B cell (primary cell): ENCODE measurements at places on chromosomes 12 and 14. TPM values are rescaled to one million over a fixed set of nuclear protein-coding genes. Genes with fewer than 3 reads are reported as not detected.

Gene BEGAIN
- 0.32 and 4.9 TPM in 2 replicates for polyA plus RNA-seq

Gene TAS2R50
- 0.28 and 0.46 TPM in 2 replicates for polyA plus RNA-seq

Gene ZC2HC1C
- 0.21 TPM in 1 of 2 replicates, not detected in the other for polyA plus RNA-seq

Gene IFNG-AS1
- polyA plus RNA-seq = 1.8 and 5.5 TPM in 2 replicates

Gene KRT3
- polyA plus RNA-seq = not detected in 2 replicates

Gene DBX2
- not detected in 2 replicates for polyA plus RNA-seq

Gene IKBIP
- polyA plus RNA-seq = 1.7 and 3.1 TPM in 2 replicates

Gene ANO2
- not detected in 2 replicates for polyA plus RNA-seq

Gene BIN2
- polyA plus RNA-seq = 100 and 101 TPM in 2 replicates

DNA sequence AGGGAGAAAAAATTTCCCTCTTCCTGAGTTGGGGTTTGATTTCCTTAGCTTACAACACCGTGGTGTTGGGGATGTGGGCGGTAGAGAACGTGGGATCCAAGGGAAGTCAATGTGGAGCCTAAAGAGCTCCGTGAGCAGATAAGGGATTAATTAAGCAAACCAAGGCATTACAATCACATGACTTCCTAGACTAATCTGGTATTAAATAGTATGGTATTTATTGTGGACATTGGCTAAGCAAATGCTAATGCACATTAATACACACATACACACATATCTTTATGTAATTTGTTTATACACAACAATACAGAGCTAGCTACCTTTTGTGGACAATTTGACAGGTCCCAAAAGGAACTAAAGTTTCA, 791 bp upstream of the RNF41 start:
- DNase-seq = no peak

GRCh38 chr12:93484315-93484981, 17.1 kb downstream of the MRPL42 start:
- no peak for DNase-seq

- DNase-seq = no peak
These were observed 3.2 kb downstream of the AJUBA start for GRCh38 chr14:22978981-22979671.

DNA sequence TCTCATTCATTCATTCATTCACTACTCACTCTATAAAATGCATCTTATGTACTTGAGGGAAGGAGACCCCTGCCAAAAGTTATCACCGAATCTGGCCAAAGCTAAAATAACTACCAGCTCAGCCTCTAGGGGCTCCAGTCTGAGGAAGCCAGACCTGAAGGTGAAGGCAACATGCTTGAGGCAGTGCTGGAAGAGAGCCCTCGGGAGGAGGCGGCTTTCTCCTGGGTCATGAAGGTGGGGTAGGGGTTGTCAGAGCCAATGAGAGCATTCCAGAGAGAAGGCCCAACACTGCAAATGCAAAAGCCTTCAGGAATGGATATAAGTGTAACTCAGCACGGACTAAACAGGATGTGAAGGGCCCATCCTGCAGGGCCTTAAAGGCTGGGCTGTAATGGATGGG, 62.4 kb downstream of the GSC start:
- no peak for DNase-seq

GRCh38 chr12:47356129-47356700, 276.5 kb upstream of the AMIGO2 start:
- DNase-seq = peak; percentile 93

GRCh38 chr12:65039301-65039700, 81.8 kb downstream of the WIF1 start:
- no peak for DNase-seq

- no peak for DNase-seq
These were observed 23.1 kb upstream of the IL22 start for GRCh38 chr12:68276402-68276930.

DNA sequence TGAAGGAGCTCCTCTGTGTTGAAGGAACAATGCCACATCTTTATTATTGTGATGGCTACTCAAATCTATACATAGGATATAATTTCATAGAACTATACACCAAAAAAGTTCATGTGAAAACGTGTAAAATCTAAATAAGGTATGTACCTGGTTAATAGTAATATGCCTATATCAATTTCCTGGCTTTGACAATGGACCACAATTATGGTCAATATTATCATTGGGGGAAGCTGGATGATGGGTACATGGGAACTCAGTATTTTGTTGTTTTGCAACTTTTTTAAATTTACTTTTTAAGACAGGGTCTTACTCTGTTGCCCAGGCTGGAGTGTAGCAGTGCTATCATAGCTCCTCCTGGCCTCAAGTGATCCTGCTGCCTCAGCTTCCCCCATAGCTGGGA, 270.7 kb downstream of the TMEM132C start:
- DNase-seq = no peak

DNA sequence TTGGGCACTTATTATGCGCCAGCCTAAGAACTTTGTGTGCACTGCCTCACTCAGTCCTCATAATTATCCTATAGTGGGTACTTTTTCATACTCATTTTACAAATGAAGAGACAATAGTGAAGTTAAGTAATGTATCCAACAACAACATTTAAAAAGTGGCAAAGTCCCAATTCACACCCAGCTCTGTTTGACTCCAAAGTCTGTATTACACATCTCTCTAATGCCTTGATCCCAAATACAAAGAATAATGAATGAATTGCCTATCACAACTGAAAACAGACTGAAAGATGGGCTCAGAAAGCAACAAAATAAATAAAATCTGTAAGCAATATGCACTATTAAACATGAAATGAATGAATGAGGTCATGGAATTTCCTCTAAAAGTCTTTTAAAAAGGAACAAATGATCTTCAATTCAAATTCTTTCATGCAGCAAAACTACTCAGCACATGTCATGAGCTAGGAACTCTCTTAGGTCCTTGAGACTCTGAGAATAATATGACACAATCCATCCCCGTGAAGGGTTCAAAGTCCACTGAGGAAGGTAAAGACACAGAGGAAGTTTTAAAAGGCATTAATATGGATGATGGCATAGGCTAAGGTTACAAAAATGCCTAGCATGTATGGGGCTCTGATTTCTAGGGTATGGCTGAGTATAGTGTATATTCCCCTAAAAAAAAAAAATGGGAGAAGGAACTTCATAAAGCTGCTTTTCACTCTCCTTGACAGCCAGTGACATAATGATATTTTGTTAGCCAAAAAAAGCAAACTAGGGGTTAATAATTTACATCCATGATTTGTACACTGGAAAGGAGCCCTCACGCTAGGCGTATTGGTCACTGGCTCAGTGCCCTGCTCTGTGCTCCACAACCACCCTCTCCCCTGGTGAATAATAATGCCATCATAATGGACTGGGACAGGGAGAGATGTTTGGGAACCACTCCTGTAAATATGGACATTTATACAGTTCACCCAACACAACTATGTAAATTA, 103.4 kb downstream of the SLC2A13 start:
- no peak for DNase-seq

- no peak for DNase-seq
These were observed 66.5 kb downstream of the PLEKHG7 start for GRCh38 chr12:92769124-92769901.

DNA sequence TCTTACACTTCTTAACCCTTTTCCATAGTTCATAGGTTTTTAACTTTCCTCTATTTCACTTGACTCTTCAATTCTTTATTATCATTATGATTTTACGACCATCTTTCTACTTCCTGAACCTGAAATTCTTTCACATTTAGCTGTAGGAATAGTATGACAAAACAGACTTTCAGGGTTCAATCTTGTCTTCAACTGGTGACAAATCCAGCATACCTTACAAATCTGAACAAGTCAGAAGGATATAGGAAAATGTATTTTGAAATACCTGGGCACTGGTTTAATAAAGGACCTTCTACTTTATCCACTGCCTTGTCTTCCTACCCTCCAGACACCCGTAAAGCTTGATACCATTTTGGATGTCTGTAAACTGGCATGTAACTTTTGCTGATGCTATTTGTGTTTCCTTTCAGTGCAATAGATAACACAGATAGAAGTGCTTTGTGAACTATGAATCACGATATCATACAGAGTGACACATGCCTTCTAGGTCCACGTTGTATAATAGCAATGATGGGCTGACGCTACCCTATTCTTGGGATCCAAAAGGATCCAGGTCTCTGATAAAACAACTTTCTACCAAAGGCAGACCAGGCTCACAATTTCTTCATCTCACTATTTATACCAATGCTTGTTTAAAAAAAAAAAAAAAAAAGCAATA, 77.4 kb upstream of the SAV1 start:
- DNase-seq = no peak

- DNase-seq = no peak
These were observed 117.7 kb upstream of the GARIN2 start for GRCh38 chr14:67071506-67071905.

- no peak for DNase-seq
These were observed 122.5 kb downstream of the PHLDA1 start for GRCh38 chr12:75908961-75909605.

DNA sequence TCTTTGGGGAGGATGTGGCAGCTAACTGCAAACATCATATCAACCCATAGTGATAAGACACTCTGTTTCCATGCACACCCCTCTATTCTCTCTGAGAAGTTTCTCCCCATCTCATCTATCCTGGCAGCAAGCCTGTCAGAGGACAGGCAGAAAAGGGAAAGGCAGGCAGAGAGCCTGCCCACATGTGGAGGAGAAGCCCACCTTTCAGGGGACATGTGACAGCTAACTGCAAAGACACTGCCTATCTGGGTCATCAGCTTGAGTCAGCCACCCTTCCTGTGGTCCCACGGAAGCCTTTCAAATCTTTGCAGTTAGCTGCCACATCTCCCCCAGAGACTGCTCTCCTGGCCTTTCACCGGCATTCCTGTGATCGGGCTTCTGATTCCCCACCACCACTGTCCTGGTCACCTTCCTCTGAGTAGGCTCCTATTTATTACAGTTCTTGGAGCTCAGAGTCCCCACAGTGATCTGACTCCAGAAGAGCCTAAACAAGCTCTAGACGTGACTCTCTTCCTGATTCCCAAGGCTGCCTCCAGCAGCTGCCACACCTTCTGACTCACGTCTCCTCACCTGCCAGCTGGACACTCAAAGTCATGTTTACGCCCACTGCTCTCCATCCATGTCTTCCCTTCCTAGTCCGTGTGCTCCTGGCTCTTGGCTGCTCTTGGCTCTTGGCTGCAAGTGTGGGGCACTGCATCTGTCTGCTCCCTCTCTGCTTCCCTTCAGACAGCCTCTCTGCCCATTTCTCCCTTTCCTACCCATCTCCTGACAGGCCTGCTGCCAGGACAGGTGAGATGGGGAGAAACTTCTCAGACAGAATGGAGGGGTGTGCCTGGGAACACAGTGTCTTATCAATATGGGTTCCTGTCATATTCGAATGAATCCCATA, 7.5 kb upstream of the KRT1 start:
- DNase-seq = no peak

DNA sequence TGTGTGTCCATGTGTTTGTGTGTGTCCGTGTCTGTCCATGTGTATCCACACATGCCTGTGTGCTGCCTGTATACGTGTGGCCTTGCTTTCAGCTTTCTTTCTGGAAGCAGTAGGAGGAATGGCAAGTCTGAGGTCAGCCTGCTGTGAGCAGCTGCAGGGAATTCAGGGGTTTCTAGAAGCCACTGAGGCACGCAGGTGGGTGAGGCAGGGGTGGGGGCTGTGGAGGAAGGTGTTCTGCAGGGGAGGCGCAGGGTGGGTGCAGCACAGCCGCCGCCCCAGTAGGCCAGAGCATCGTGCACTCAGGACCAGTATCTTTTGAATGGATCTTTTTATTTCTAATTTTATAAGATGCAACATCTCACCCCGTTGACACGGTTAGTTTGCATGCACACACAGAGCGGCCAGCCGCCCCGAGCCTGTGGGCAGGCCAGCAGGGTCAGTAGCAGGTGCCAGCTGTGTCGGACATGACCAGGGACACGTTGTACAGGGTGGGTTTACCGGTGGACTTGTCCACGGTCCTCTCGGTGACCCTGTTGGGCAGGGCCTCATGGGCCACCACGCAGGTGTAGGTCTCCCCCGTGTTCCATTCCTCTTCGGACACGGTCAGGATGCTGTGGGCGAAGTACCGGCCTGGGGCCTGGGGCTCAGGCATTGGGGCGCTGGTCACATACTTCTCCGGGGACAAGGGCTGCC, 327.7 kb downstream of the TMEM121 start:
- peak; percentile 37 for DNase-seq

DNA sequence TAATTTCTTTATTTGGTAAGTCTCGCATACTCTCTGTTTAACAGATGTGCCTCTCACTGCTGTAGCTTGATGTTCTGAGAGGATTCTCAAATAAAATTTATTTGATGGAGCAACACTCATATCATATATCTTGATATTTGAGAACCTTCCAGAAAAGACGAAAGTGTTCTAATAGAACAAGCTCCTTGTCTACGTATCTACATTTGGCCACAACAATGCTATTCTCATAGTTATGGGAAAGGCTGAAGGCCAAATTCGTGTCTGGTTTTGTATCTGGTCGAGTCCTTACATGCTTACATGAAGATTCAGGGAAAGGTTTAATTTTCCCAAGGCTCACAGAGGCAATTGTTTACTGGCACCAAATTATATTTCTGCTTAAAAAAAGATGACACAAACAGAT, 186.7 kb upstream of the SLC38A2 start:
- no peak for DNase-seq

- no peak for DNase-seq
These were observed 374.7 kb downstream of the ALG10 start for GRCh38 chr12:34396861-34397590.

GRCh38 chr14:93012951-93013719, 90.2 kb downstream of the CHGA start:
- DNase-seq = no peak

DNA sequence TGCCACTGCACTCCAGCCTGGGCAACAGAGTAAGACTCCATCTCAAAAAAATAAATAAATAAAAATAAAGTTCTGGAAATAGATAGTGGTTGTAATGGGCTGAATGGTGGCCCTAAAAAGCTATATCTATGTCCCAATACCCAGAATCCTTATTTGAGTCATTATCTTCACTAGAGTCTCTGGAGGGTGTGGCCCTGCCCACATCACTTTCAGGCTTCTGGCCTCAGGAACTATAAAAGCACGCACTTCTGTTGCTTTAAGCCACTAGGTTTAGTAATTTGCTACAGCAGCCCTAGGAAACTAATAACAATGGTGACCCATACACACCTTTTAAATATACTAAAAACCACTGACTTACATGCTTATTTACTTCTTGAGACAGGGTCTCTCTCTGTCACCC, 49.9 kb downstream of the MAP3K9 start:
- no peak for DNase-seq

DNA sequence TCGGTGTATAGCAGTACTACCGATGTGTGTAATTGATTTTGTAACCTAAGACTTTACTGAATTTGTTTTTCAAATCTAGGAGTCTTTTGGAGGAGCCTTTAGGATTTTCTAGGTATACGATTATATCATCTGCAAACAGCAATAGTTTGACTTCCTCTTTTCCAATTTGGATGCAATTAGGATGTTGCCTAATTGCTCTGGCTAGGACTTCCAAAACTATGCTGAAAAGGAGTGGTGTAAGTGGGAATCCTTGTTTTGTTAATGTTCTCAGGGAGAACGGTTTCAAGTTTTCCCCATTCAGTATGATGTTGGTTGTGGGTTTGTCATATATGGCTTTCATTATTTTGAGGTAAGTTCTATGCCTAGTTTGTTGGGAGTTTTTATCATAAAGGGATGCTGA, 171.6 kb upstream of the PDE3A start:
- no peak for DNase-seq

DNA sequence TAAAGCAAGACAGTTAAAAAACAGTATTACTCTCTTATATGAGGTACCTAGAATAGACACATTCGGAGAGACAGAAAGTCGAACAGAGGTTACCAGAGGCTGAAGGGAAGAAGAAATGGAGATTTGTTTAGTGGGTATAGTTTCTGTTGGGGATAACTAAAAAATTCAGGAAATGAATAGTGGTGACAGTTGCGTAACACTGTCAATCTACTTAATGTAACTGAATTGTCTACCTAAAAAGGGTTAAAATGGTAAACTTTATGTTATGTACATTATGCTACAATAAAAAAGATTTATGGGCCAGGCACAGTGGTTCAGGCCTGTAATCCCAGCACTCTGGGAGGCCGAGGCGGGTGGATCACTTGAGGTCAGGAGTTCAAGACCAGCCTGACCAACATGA, 30.6 kb upstream of the SLC6A13 start:
- DNase-seq = no peak
